Stimulated activated CD8-positive, alpha-beta memory T cell treated with anti-CD3 and anti-CD28 coated beads, Interleukin-4, amount 100 ng/mL, for 4 hours (primary cell): ENCODE measurements at places on chromosomes 3 and 15.
A peak's percentile ranks its signal among the peaks of the same experiment; 100 is the strongest.

- no peak for DNase-seq
Observed at GRCh38 chr3:169179321-169179720, 484.2 kb downstream of the MECOM start.

DNA sequence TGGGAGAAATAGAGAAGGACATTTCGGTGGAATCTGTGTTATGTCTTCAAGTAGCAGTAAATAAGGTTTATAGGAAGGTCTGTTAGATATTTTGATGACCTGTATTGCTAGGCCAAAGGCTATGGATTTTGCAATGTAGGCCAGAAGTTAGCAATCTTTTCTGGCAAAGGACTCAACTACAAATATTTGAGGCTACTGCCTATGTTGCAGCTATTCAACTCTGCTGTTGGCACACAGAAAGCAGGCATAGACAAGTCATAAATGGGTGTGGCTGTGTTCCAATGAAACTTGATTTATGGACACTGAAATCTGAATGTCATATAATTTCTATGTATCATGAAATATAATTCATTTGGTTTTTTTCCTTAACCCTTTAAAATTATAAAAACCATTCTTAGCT is 438.7 kb upstream of the C2CD4B start:
- no peak for DNase-seq

DNA sequence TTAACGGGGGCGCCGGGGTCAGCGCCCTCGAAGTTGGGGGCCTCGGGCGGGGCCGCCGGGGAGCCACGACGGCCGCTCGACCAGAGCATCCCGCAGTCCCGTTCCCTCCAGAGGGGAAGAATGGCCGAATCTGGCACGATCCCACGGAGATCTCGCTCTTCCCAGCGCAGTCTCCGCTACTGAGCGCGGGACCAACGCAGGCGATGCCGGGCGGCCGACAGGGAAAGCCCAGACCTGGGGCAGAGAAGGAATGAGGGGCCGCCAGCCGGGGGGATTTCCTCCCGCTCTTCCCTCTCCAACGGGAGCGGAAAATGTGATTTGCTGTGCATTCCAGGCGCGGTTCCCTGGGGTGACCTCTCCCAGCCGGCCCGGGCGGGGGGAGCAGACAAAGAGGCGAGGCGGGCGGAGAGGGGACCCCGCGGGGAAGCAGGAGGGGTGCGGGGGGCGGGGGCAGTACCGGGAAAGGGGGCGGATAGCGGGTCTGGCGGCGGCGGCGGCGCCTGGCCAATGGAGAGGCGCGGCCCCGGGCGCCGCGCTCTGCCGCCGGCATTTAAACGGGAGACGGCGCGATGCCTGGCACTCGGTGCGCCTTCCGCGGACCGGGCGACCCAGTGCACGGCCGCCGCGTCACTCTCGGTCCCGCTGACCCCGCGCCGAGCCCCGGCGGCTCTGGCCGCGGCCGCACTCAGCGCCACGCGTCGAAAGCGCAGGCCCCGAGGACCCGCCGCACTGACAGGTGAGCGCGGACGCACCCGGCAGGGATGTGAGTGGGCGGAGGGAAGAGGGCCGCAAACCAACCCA is at the start of gene GREM1:
TSS of gene GREM1 (plus strand) at position 579 of the 801 bp plus-strand sequence. CDS start 12,687 bp downstream, outside the sequence.
- DNase-seq = no peak

DNA sequence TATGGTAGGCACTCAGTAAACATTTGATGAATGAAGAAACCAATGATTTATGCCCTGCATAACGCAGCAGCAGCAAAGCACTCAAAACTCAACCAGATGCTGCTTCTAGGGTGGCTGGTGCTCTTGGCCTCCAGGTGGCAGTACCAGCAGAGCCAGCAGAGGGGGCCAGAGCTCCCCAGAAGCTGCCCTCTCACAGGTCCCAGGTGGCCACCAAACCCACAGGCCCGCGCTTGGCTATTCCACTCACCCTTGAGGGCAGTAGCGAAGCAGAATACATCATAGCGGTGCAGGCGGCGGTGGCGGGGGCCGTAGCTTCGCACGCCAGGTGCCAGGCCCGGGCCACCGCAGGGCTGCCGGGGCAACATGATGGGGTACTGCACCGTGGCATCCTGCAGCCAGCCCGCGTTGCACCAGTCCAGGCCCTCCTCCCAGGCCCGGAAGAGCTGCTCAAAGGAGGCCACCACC is 16.6 kb downstream of the HAPLN3 start:
- no peak for DNase-seq

- peak; percentile 69 for DNase-seq
Observed at GRCh38 chr3:49802719-49803464, at the start of gene INKA1. Gene INKA1 (plus strand): TSS chr3:49803261. CDS start chr3:49803393, 132 bp downstream.

GRCh38 chr15:96325541-96326327 is 4.8 kb upstream of the NR2F2 start:
- no peak for DNase-seq

- DNase-seq = no peak
Observed at GRCh38 chr3:145519398-145520047, 641.5 kb downstream of the PLOD2 start.

DNA sequence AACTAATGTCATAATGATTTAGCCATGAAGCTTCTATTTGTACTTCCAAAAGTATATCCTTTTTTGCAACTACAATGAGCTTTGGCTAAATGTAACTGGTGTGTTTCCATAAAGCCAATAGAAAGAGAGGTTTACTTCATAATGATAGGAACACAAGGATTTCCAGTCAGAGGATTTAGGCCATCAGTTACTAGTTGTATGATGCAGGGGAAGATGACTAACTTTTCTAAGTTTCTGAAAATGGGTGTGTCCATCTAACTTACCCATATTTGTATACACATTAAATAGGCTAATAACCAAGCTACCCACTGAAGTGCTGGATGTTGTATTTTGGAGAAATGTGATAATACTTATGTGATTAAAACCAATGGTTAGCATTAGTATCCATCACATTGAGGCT is 55.7 kb downstream of the SLC4A7 start:
- DNase-seq = no peak

DNA sequence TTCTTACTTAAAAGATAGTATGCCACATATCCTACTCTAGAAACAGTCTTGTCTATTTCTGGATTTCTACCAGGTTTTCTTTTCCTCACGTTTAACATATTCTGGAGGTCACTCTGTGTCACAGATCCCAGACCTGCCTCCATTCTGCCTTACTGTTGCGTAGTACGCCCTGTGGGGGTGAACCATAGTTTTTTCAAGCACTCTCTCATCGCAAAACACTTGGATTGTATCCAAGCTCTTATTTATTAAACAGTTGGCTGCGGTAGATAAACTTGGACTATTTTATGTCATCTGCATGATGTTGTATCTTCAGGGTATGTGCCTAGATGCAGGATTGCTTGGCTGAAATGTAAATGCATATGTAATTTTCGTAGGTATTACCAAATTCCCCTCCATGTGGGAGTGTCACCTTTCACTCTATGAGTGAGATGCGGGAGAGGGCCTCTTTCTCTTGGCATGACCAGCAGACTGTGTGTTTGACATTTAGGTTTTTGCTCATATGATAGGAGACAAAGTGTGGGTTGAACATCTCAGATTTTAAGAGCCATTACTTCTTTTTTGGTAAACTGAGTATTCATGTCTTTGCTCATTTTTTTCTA is 55.8 kb downstream of the ABTB1 start:
- DNase-seq = no peak

GRCh38 chr15:60576515-60576914 is 97.6 kb upstream of the ICE2 start:
- DNase-seq = no peak

DNA sequence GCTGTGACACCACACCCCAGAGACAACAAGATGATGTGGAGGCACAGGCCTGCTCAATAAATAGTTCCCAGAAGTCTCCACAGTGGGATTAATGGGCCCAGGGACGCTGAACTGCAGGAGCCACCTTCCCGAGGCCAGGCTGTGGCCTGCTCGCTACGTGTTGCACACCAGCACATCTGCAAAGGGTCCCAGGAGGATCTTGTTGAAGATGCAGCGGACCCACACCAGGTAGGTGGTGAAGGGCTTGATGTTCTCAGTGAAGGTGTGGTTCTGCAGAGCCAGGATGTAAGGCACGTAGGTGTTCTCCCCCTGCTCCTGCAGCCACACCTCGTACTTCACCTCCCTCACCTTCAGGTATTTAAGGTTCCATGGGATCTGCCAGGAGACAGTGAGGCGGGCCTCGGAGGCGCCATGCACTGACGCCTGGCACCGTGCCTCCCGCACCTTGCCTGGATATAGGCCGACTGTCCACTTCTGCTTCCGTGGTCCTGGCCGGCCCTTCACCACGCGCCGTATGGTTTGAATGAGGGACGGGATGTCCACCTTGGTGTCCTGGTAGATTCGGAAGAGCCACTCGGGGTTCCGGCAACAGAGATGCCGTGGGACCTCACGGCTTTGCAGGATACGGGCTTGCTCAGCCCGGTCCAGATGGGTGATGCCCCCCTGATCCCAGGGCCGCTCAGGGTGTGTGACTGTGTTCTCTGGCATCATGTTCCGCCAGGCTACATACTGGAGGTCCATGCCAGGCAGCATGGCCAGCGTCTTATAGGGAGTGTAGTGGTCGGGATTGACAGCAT is 26.1 kb downstream of the POMGNT2 start:
- DNase-seq = no peak

GRCh38 chr3:148021381-148021780 is 612.2 kb downstream of the ZIC1 start:
- no peak for DNase-seq

GRCh38 chr3:133237380-133237779 is 162.5 kb upstream of the BFSP2 start:
- no peak for DNase-seq

GRCh38 chr3:16177962-16178627 is 3.6 kb downstream of the GALNT15 start:
- peak; percentile 5 for DNase-seq

DNA sequence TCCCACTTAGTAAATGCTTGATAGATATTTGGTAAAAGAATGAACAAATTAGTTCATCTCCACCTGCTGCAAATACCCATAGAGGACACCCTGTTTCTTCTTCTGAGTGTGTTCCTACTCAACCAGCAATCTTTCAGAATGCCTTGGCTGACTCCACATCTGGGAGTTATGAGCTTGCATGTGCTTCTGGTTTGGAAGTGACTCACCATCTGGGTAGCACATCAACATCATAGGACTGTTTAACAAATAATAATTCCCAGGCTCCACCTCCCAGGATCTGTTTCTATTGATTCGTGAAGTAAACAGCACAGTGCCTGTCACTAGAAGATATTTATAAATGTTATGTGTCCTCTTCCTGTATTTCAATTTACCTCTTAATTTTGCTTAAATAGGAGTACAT is 580.1 kb downstream of the ROBO2 start:
- DNase-seq = no peak

DNA sequence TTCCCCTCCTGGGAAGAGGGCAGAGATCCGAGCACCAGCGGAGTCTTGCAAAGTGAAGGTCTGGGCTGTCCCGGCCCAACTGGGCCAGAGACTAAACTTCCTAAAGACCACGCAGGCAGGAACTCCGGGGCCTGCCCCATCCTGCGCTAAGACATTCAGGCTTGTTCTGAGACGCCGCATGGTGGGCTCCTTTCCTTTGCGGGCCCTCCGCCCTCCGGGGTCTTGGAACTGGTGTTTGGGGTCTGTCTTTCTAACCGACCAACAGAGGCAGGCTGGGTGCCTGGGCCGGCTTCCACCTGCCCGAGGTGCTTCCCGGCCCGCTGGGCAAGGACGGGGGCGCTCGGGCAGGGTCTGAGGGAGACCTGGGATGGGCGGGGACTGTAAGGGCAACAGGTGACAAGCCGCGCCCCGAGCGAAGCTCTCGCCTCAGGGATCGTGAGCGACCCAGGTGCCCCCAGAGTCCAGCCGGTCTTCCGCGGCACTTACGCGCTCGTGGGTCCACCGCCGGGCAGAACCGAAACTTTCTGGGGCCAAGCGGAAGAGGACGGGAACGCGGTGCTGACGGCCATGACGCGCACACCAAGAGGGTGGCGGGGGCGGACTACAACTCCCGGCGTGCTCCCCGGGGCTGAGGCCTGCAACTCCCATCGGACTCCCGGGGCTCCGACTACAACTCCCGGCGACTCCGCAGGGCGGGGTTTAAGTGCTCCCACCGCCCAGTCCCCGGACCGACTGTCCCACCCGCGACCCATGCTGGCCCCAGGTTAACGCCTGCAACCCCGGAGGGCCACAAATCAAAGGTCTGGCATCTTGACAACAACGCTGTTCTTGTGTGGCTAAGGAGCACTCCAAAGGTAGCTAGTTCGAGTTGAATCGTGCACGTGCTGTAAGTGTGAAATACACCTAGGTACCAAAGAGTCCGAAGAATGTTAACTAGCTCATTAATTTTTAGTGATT is at the start of gene FYCO1:
TSS of gene FYCO1 (minus strand) at position 589 of the 957 bp plus-strand sequence. CDS start 10,914 bp downstream, outside the sequence.
- peak; percentile 82 for DNase-seq

- DNase-seq = no peak
Observed at GRCh38 chr3:78277801-78278200, 1237.9 kb downstream of the ROBO2 start.

- no peak for DNase-seq
Observed at GRCh38 chr15:46344115-46344724, 709.4 kb downstream of the SQOR start.

- no peak for DNase-seq
Observed at GRCh38 chr15:64191971-64192830, 29.4 kb upstream of the PPIB start.

- DNase-seq = no peak
Observed at GRCh38 chr3:45486136-45486535, 97.8 kb downstream of the LARS2 start.

DNA sequence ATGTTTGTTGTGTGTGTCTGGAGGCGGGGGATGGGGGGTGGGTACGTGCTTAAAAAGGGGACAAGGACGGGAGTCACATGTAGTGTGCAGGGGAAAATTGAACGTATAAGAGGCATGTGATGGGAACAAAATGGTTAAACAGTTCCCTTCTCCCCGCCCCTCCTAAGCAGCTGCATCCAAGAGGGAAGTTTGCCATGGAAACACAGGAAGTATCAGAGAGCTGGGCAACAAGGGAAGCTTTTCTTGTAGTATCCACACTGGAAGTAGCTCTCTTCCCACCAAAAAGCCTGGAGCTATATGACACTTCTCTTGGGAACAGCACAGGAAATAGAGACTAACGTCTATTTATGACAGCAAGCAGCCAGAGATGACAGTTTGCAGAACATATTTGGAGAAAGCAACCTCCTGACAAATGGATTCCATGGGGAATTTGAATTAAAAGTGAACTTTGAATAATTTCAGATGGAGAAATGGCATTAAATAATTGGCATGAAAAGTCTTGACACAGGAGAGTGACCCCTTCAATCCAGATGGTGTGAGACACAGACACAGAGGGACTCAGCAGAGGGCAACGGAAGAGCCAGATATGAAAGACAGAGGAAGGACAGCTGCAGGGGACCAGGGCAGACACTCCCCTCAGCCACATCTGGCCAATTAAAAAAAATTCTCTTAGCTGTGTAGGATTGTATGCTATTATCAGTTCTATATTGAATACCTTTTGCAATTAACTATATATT is 294.2 kb upstream of the TBL1XR1 start:
- no peak for DNase-seq

DNA sequence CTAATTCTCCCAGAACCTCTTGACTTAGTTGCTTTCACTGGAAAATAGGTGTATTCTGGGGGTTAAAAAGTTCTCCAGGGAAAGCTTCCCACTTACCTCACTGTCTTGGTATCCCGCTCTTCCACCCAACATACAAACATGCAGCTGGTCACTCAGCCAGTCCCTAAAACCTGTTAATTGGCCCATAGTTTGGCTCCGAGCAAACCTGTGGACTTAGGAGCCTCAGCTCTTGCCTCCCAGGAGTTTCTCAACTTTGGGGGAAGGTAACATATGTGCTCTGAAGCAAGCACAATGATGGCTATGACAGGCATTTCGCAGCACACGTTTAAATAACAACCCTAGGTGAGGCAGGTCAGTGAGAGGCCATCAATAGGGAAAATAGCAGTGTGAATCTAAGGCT is 25.8 kb upstream of the LRRFIP2 start:
- DNase-seq = no peak

- no peak for DNase-seq
Observed at GRCh38 chr3:101077361-101078011, 84.3 kb upstream of the ABI3BP start.
